ENCODE measurements at places on chromosomes 5 and 9. TPM values are rescaled to one million over a fixed set of nuclear protein-coding genes. Genes with fewer than 3 reads are reported as not detected.

- no peak for DNase-seq
- no peak overlapping the region for H3K4me3 ChIP-seq
- no peaks in the 10 kb centered on the region for H3K36me3 ChIP-seq
- H3K27ac ChIP-seq = no peak overlapping the region
These were observed 15.4 kb upstream of the EXOC3 start for GRCh38 chr5:427415-428087.

Gene CTXN3
- total RNA-seq = not detected

Gene SLC34A1
- 0.31 TPM for total RNA-seq

GRCh38 chr5:173202266-173202875, 32.6 kb downstream of the NKX2-5 start:
- no peak for DNase-seq
- 0 out of 2 replicates have a peak, but pooled peaks cover 7% of the 10 kb centered on the region for H3K4me1 ChIP-seq
- no peaks in the 10 kb centered on the region for H3K36me3 ChIP-seq
- no peaks in the 10 kb centered on the region for H3K27me3 ChIP-seq

- no peaks in the 10 kb centered on the region for H3K27me3 ChIP-seq
- H3K27ac ChIP-seq = no peak overlapping the region
- no peak overlapping the region for H3K4me3 ChIP-seq
- H3K4me1 ChIP-seq = peaks cover 15% of the 10 kb centered on the region
These were observed 43.6 kb upstream of the TRAF1 start for GRCh38 chr9:120970244-120970643.

DNA sequence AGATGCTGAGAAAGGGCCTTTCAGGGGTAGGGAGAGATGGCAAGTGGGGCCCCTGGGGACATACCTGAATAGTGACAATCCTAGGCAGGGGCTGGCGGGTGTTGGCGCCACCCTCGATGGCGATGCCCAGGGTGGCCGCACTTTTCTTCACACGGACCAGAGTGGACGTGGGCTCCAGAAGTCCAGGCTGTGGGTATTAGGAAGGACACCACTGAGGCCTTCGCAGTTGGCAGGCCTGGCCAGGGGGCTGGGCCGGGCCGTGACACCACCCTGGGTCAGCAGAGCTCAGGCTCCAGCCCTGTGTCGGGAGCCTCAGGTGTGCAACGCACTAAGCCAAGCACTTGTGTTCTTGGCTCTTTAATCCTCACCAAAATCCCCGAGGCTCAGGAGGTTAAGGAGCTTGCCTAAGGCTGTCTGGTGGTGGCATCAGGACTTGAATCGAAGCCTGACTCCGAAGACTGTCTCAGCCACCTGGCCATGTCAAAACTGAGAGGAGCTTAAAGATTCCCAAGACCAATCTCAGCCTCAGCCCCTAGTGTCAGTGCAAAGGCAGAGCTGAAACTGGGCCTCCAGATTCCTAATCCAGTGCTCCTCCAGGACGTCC, 15.5 kb upstream of the AKNA start:
- no peak for DNase-seq
- no peak overlapping the region for H3K4me3 ChIP-seq
- H3K4me1 ChIP-seq = peaks cover 9% of the 10 kb centered on the region
- no peak overlapping the region for H3K27ac ChIP-seq
- H3K27me3 ChIP-seq = no peaks in the 10 kb centered on the region

DNA sequence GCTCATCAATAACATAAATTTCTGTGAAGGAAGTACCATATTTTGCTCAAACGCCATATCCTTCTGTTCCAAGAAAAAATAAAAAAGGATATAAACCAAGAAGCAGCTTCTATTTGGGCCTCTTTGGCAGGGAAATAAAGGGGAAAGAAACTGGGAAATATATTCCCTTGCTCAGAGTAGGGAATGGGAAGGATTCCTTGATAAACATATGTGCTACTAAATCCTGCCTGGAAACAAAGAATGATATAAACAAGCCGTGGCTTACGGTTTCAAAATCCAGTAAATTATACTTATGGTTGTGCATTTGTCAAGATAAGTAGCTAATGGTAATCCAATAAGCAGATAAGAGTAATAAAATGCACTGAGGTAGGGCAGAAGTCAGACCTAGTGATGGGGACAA, 481.6 kb downstream of the NTRK2 start:
- no peaks in the 10 kb centered on the region for H3K27me3 ChIP-seq
- H3K4me1 ChIP-seq = no peaks in the 10 kb centered on the region
- H3K36me3 ChIP-seq = no peaks in the 10 kb centered on the region
- DNase-seq = no peak
- H3K27ac ChIP-seq = no peak overlapping the region
- no peak overlapping the region for H3K4me3 ChIP-seq

DNA sequence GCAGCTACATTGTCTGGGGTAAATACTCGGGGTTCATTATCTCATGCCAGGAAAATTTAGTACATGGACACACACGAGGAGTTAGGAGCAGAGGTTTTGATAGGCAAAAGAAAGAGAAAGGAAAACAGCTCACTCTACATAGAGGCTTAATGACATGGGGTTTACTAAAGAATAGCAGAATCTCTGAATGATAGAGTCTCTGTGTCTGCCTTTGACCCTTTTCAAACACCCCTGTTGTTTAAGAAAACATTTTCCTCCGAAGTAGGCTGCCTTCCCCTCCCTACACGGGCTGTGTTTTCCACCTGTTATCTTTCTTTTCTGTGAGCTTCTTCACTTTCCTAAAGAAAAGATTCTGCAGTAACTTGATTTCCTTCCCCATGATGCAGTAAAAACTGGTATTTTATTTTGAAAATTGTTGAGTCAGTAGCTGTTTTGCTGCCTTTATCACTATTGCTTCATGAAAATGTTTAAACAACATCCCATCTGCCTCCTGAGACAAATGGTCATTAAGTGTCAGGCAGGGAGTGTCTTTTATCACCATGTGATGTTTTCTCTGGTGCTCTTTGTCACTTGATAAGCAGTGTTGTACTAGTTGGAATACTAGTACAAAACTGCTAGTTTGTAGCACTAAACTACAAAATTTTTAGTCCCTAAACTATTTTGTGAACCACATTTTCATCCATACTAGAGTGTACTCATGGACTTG, 76.6 kb downstream of the PPIC start:
- peaks cover 3% of the 10 kb centered on the region for H3K36me3 ChIP-seq
- H3K4me3 ChIP-seq = no peak overlapping the region
- no peak overlapping the region for H3K27ac ChIP-seq
- no peak for DNase-seq

Gene CCL27
- total RNA-seq = not detected

Measured in GM23338 (cell line).